ENCODE measurements at places on chromosomes 2 and 18. TPM values are rescaled to one million over a fixed set of nuclear protein-coding genes. Genes with fewer than 3 reads are reported as not detected.
A peak's percentile ranks its signal among the peaks of the same experiment; 100 is the strongest.

ALLC gene
- total RNA-seq: not detected

GRCh38 chr2:240156435-240157146 lies 16.1 kb upstream of the OTOS start:
- peak; percentile 30 for DNase-seq
- no peaks in the 10 kb centered on the region for H3K4me1 ChIP-seq
- no peak overlapping the region for H3K4me3 ChIP-seq
- no peaks in the 10 kb centered on the region for H3K36me3 ChIP-seq
- peaks cover 4% of the 10 kb centered on the region for H3K27me3 ChIP-seq
- no peak overlapping the region for H3K27ac ChIP-seq

GRCh38 chr18:4245456-4245855 lies 209.7 kb downstream of the DLGAP1 start:
- no peaks in the 10 kb centered on the region for H3K27me3 ChIP-seq
- H3K36me3 ChIP-seq: no peaks in the 10 kb centered on the region

DNA sequence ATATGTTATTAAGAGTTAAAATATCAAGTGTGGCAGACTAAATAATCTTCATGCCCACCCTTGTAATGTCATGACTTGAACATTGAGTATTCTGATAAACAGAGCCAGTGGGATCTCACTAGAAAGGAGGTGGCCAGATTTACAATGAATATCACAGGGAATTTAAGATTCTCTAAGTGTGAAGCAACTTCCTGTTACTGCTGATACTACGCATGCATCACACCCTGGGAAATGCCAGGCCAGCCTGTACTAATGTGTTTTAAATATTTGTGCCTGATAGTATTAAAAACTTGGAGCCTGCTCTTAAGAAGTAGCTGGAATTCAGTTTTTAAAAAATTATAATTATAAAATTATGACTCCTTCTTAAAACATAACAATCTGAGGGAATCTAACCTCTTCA lies 148.3 kb downstream of the LAMA3 start:
- no peak for DNase-seq
- H3K4me3 ChIP-seq: no peak overlapping the region
- H3K4me1 ChIP-seq: peaks cover 10% of the 10 kb centered on the region
- H3K36me3 ChIP-seq: peaks cover 5% of the 10 kb centered on the region

DNA sequence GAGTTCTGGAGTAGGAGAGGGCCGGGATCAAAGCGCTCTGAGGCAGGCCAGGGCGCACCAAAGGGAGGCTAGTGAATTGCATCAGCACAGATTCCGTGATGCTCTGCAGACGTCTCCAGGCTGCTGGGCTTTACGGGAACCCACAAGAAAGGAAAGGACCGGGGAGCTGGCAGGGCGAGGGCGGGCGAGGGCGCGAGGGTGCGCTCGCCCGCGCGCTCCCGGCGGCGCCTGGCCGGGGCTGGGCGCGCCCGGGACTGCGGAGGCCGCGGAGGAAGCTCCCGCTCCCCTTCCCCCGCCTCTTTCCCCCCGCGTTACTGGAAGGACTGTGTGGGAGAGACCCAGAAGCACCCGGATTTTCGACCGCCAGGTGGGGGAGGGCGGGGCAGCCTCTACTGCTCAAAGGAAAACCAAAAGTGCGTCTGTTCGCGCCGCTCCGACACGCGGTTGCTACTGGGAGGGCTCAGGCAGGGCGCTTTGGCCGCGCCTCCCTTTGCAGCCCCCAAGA lies 2.4 kb upstream of the FOSL2 start:
- H3K27ac ChIP-seq: peak overlapping the region; percentile 100
- peak; percentile 92 for DNase-seq
- H3K36me3 ChIP-seq: no peaks in the 10 kb centered on the region
- H3K4me3 ChIP-seq: peak overlapping the region; percentile 95
- H3K27me3 ChIP-seq: no peaks in the 10 kb centered on the region

DNA sequence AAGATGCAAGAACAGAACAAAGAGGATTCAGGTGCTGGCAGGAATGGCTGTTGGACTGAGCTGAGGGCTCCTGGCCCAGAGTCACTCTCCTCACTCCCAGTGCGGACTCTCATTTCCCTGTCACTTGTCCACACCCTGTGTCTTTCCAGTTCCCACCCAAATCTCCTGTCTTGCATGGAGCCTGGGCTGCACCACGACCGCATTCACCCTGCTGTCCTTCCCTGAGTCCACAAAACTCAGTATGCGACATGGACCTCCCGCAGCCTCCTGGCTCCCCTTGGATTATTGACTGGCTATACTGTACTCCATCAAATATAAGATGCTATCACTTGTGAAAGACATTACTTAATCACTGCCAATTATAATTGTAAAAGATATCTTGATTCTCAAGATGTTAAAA lies 2.5 kb upstream of the ITM2C start:
- no peak for DNase-seq
- H3K4me1 ChIP-seq: peaks cover 21% of the 10 kb centered on the region
- no peak overlapping the region for H3K27ac ChIP-seq
- H3K27me3 ChIP-seq: peaks cover 43% of the 10 kb centered on the region

RUFY4 gene
- not detected for total RNA-seq

DNA sequence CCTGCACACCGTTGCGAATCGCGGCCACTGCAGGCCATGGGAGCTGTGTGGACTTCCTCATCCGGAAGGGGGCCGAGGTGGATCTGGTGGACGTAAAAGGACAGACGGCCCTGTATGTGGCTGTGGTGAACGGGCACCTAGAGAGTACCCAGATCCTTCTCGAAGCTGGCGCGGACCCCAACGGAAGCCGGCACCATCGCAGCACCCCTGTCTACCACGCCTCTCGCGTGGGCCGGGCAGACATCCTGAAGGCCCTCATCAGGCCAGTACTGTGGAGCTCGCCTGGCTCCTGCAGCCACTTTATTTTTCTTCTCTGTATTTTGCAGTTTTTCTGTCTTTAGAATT lies 9.0 kb downstream of the ASB1 start:
- H3K4me1 ChIP-seq: peaks cover 15% of the 10 kb centered on the region
- peaks cover 66% of the 10 kb centered on the region for H3K36me3 ChIP-seq
- no peaks in the 10 kb centered on the region for H3K27me3 ChIP-seq
- no peak for DNase-seq
- no peak overlapping the region for H3K4me3 ChIP-seq

DNA sequence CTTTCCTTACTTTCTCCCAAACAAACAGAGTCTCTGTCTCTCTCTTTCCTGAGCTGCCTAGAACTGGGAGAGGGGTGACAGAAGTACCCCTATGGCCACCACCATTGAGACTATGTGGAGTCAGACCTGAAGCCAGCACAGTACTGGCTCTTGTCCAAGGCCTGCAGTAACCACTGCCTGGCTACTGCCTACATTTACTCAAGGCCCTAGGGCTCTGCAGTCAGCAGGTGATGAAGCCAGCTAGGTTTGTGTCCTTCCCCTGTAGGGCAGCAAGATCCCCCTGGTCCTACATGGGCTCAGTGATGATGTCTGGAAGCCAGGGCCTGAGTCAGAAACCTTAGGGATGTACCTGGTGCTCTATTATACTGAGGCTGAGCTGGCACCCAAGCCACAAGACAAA lies 12.2 kb downstream of the MYO3B start:
- H3K27me3 ChIP-seq: no peaks in the 10 kb centered on the region
- H3K4me1 ChIP-seq: no peaks in the 10 kb centered on the region
- DNase-seq: no peak

GRCh38 chr2:212052412-212053159 lies 486.0 kb downstream of the ERBB4 start:
- no peak for DNase-seq
- H3K27me3 ChIP-seq: no peaks in the 10 kb centered on the region
- H3K4me3 ChIP-seq: no peak overlapping the region

DNA sequence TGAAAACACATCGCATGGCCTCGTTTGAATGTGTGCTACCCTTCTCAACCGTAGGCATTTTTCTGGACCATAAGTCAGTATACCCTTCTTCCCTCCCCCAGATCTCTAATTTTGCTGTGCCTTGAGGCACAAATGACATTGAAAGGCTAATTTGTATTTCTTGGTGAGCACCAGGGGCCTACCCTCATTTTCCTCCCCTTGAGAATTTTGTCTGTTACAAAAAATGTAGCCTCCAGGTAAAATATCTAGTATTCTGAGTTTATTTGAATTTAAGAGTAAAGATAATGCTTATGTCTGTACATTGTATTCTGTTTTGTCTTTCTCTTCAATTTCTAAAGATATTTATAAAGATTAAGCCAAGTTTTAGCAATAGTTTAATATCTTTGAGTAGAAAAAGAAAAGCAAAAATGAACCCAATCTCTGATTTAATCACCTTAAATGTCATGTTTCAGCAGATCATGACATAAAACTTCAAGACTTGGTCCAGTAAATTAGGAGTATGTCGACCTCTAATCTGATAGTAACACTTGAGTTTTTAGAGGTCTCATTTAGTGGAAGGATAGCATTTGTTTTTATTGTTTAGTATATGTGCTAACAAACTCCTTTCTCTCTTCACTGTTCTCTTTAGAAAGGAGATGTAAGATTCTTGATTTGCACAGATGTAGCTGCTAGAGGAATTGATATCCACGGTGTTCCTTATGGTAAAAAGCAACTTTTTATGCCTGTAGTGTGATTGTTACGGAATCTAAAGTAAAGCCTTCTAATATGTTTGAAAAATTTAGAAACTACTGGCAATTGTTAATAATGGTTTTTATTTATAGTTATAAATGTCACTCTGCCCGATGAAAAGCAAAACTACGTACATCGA lies 36.4 kb downstream of the DDX1 start:
- no peak overlapping the region for H3K27ac ChIP-seq
- no peak for DNase-seq
- no peaks in the 10 kb centered on the region for H3K4me1 ChIP-seq
- H3K27me3 ChIP-seq: no peaks in the 10 kb centered on the region
- H3K4me3 ChIP-seq: no peak overlapping the region

DNER gene
- total RNA-seq: 1.2 TPM

DNA sequence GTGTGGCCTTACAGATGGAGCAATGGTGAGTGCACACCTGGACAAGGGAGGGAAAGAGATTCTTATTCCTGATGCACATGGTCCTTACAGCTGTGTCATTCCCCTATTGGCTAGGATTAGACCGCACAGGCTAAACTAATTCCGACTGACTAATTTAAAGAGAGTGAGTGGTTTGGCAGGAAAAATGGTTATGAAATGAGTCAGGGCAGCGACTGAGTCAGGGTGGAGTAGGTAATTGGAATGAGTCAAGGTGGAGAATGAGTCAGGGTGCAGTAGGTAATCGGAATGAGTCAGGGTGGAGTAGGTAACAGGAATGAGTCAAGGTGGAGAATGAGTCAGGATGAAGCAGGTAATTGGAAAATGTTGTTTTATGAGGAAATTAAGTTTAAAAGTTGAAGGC lies 1353.7 kb upstream of the LRRTM1 start:
- no peak overlapping the region for H3K27ac ChIP-seq
- no peaks in the 10 kb centered on the region for H3K36me3 ChIP-seq
- no peak for DNase-seq
- no peaks in the 10 kb centered on the region for H3K27me3 ChIP-seq

DNA sequence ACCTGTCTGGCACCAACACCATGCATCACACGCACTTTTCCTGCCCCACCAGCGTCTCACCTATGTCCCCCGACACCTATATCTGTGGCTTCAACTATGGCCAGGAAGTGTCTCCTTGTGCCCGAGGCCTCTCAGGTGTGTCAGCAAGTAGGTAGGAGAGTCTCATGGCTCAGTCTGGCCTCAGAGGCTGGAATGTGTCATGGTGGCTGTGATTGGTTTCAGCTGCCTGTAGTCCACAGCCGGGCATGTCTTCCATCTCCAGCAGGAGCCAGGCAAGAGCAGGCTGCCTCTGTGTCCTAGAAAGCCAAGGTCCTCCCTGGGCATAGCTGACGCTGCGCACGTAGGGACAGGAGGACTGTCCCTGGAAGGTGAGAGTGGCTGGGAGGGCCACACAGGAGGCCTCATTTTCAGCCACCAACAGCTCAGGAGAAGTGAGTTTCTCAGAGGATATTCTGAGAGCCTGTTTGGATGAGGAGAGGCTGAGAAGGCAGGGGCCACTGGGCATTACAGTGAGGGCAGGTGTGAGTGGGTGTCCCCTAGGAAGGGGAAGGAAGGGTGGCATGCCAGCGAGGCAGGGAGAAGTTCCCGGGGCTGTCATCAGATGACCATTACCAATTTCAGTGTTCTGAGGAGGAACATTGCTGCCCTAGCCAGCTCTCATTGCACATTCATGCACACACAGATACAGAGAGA lies 47.2 kb downstream of the SDC1 start:
- H3K27ac ChIP-seq: peak overlapping the region; percentile 82
- H3K4me3 ChIP-seq: no peak overlapping the region

GRCh38 chr2:28332696-28333095 lies 60.0 kb upstream of the FOSL2 start:
- no peaks in the 10 kb centered on the region for H3K36me3 ChIP-seq
- H3K27ac ChIP-seq: no peak overlapping the region
- no peaks in the 10 kb centered on the region for H3K27me3 ChIP-seq
- H3K4me3 ChIP-seq: no peak overlapping the region

DNA sequence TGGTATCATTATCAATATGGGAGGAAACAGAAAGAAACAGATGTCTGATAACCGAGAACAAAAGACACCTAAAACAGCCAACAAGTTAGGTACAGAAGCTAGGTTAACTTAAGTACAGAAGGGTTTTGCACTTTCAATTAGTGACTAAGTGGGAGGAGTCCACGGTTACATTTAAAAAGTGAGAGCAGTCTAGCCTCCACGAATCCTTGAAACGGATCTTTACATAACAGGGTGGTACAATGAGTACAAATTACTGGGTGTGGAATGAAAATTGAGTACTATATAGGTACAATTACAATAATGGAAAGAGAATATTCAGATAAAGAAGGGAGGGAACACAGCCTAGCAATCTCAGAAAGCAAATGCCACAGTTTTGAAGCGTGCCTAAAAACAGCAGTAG lies 76.6 kb downstream of the TLK1 start:
- DNase-seq: no peak
- H3K27me3 ChIP-seq: no peaks in the 10 kb centered on the region
- H3K4me3 ChIP-seq: no peak overlapping the region
- H3K36me3 ChIP-seq: peaks cover 11% of the 10 kb centered on the region

- DNase-seq: no peak
- peaks cover 5% of the 10 kb centered on the region for H3K4me1 ChIP-seq
- no peaks in the 10 kb centered on the region for H3K27me3 ChIP-seq
- no peak overlapping the region for H3K4me3 ChIP-seq
- no peak overlapping the region for H3K27ac ChIP-seq
Observed at GRCh38 chr18:63126134-63127069, 193.2 kb downstream of the BCL2 start.

- no peak overlapping the region for H3K4me3 ChIP-seq
- no peaks in the 10 kb centered on the region for H3K36me3 ChIP-seq
- H3K27ac ChIP-seq: no peak overlapping the region
- DNase-seq: no peak
- no peaks in the 10 kb centered on the region for H3K4me1 ChIP-seq
Observed at GRCh38 chr2:46825939-46826568, 89.6 kb downstream of the MCFD2 start.

GRCh38 chr2:64679673-64680425 lies 26.1 kb upstream of the SERTAD2 start:
- H3K4me3 ChIP-seq: no peak overlapping the region
- peaks cover 5% of the 10 kb centered on the region for H3K4me1 ChIP-seq
- no peaks in the 10 kb centered on the region for H3K27me3 ChIP-seq
- H3K36me3 ChIP-seq: no peaks in the 10 kb centered on the region
